RWPE2 (cell line): ENCODE measurements at places on chromosomes 7 and 10.

- DNase-seq, result peak; percentile 78
Observed at GRCh38 chr10:22436893-22437619, 91.8 kb downstream of the SPAG6 start.

DNA sequence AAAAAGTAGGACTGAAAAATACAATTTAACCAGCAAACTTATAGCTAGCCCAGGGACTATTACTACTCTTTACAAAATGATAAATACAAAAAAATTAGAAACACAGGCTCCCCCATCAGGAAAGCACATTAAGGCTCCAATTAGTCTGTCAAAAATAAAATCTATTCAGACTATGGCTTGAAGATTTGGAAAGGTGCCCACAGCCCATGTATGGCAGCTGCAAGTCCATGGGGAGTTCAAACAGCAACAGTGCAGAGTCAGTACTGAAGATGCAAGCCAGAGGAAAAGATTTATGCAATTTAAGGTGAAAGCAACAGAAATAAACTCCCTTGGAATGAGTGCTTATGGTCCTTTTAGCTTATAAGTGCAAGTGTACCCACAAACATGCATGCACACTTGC is 29.7 kb downstream of the IMMP2L start:
- DNase-seq, result no peak

DNA sequence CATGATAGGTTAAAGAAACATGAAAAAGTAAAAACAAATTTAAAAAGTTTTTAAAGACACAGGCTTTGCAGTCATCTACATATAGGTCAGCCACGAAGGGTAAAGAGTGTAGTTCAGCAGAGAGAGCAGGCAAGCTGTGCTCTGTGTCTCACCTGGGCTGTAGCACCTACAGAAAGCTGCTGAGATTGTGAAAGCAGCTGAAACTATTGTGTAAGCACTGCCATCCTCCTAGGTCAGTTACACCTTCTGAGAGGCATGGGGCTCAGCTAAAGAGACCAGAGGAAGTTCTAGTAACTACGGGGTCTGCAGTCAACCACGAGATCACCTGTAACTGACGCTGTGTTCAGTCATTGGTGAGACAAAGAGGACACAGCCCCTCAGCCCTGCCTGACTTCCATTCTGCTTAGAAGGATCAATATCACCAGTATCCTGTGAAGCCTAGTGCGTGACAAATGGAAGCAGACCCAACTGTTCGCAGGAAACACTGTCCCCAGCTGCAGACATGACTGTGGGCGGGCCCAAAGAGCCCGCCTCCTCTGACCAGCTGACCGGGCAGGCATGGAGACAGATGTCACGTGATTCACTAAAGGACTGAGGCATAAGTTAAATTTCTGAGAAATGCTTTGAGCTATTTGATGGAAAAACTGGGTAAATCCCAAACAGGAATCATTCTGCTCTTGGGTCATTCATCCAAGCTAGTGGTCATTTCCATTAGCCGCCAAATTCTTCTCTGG is 87.9 kb downstream of the EBF3 start:
- no peak for DNase-seq

GRCh38 chr7:135407884-135408283 is 102.0 kb downstream of the CNOT4 start:
- no peak for DNase-seq

DNA sequence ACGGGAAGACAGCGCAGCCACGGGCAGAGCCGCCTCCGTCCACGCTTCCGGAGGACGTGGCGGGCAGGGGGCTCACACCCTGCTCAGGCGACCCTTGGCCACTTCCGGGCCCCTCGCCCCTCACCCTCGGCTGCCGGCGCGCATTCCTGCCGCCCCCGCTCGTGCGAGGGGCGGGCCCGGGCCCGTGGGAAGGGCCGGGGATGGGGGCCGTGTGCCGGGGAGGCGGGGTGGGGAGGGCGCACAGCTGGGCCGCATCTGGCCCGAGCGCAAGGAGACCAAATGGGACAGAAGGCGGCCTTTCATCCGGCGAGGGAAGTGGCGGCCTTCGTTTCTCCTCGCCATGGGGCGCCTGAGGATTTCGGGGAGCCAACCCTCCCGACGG is 846 bp upstream of the LFNG start:
- DNase-seq, result no peak
